IMR-90 (cell line): ENCODE measurements at places on chromosomes 7 and 10. TPM values are rescaled to one million over a fixed set of nuclear protein-coding genes. Genes with fewer than 3 reads are reported as not detected.

DNA sequence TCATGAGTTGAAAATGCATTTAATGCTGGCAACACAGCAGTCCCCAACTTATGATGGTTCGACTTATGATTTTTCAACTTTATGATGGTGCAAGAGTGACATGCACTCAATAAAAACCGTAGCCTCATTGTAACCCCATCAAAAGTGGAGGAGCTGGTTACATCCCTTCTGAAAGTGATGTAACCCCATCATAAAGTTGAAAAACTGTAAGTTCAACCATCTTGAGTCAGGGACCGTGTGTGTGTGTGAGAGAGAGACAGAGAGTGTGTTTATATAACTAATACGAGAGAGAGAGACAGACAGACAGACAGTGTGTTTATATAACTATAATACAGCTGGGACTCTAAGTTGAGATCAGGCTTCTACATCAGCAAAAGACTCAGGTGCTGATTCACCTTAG is 21.0 kb downstream of the ANXA11 start:
- peak; percentile 53 for DNase-seq

DNA sequence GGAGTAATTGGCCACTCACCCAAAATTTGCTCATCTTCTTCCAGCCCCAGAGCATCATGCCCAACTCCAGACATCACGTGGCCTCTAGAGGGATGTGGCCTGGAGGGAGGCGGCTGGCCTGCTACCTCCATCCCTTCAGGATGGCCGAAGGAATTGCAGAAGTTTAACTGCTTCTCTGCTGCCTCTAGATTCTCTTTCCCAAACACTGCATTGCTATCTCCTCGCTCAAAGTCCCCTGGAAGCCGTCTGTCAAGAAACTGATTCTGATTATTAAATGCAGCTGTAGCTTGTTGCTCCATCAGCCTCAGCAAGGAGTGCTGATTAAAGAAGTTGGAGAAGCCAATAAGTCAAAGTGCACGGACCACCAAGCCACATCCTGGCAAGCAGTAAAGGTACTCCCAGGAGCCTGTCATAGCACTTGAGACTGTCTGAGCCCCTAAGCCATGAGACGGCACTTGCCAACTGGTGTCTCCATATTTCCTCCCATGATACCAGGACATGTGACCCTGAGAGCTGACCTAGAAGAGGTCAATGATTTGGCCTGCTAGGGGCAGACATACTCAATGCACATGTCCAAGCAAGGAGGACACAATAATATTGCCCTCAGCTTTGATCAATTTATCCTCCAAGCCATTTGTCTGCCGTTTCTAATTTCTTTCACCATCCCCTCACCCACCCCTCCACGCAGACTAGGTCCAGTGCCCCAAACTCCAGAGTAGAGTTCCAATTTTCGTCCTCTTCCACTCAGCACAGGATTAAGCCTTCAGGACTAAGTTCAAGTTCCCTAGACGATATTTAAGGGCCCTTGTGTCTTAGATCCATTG is 84.2 kb downstream of the TBXAS1 start:
- DNase-seq = no peak

Gene HOXA3
- total RNA-seq = 0.83 and 0.90 TPM in 2 replicates

Gene CCNY
- 81.4 and 131 TPM in 2 replicates for total RNA-seq

Gene NPSR1
- total RNA-seq = not detected in 2 replicates

Gene SEMA3C
- total RNA-seq = 97.1 and 116 TPM in 2 replicates

DNA sequence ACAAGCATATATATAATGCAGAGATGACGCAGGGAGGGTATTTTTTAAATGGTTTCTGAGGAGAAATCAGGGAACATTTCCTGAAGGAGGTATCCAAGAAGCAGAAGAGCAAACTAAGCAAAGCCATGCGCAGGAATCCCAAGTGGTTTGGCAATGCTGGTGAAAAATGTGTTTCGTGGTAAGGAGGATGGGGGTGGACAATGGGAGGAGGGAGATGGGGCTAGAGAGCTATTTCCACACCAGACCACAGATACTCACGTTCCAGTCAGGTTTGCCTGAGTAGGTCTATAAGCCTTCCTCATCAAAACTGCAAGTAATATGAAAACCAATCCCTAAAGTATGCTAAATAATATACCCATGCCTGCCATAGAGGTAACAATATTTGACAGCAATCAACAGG is 223.7 kb upstream of the MKLN1 start:
- peak; percentile 89 for DNase-seq

DNA sequence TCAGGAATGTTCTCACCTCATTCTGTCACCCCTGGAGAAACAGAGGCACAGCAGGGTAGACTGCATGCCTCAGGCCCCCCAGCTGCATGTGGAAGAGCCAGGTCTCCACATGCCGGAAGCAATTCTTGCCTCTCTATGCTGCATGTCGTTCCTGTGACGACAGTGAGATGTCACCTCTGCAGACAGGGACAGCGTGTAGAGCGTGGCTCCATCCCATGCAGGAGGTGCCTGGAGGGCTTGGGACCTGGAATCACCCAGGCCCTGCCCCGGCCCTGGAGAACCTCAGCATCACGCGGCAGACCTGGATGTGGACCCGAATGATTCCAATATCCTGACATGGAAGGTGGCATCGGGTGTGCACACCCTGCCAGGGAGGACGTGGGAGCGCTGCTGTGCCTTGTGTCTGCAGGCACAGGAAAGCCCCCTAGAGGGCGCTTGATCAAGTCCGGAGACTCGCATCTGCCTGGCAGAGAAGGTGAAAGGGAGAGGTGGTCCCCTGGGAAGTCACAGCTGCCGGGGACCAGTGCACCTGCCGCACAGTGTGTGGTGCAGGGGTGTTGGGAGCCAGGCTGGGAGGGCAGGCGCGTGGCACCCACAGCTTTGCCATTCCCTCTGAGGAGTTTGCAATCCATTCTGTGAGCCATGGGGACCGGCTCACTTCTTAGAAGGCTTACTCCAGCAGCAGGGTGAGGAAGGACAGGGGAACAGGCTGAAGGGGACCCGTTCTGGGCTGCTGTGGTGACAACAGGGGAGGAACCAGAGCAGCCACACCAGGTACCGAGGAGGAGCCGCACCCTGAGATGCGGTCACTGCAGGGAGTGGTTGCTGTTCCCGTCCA is 45.3 kb upstream of the EN2 start:
- peak; percentile 6 for DNase-seq

DNA sequence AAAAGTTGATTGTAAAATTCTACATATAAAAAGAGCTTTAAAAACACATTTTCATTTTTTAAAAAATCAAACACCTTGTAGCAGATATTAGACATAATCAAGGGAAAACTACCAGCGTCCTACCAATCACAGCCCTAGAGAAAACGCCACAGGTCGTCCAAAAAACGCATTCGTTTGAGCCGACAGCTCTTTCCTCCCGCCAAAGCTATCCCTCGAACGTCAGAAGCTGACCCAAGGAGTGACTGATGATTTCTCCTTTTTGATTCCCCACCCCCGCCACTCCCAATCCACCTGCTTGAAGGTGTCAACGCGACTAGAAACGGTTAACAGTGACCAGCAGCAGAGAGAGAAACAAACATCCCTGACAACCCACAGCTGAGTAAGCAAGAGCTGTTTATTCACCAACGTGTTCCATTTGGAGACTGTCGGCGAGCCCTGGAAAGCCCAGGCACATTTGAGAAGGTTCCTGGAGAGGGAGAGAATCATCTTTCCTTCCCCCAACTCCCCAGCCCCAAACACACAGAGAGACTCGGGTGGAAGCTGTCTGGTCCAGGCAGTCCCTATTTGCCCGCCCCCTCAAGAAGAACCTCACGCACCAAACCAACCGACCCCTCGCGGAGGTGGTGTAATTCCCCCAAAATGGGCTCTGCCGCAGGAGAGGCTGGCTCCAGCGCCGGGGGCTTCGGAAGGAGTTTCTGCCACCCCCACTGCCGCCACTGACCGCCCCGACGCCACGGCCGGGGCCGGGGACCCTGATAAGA is 622 bp downstream of the CPEB3 start:
- DNase-seq = peak; percentile 49

DNA sequence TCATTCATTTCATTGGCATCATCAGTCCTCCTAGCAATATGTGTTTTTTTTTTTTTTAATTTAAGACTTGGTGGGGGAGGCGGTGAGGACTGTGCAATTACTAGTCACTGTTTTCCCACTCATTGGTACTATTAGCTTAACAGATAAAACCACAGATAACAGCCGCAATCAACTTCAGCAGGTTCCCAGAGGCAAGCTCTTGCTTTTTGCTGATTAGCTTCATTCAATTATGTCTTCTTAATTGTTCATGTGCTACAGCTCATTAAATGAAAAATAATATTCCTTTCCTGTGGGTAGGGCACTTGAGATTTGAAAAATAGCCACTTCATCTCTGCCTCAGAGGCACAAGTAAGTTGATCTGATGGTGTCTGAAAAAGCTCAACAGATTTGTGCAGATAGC is 215.5 kb downstream of the PCDH15 start:
- DNase-seq = no peak

DNA sequence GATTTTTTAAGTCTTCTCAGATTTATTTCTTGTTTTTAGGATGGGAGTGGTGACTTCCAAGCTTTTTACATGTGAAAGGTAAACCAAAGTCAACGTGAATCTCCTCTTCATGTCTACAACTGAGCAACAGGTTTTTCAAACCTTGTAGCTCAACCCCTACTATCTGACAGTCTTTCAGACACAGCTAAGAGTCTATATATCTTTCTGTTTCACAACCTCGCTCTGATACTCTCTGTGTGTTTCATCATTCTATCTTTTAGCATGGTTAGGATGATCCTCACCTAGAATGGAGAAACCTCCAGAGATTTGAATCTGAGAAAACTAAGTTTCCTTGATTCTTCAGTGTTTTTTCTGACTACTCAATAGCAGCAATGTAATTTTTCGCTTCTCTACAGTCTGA is 96.1 kb downstream of the EPDR1 start:
- DNase-seq = no peak

Gene PDE1C
- total RNA-seq = 53.3 and 61.5 TPM in 2 replicates

DNA sequence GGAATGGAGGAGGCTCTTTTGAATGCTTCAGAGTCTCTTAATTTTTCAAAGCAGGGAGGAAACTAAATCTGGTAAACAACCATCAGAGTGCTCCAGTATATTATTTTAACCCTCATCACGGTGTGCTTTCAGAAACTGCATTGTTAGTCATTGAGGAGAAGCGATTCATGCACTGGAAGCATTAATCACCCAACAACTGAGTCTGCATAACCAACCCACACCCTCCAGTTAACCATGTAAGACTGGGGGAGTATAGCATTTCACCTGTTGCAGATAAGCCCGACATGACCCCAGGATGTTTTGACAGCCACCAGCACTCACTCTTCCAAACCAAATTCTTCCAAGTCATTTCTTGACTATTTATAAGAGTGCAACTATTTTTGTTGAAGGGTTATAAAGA is 257.6 kb downstream of the GATA3 start:
- DNase-seq = no peak
